ENCODE measurements at places on chromosomes 4 and X.

- no peak for DNase-seq
These were observed 43.2 kb downstream of the ZBTB49 start for GRCh38 chr4:4333265-4333706.

GRCh38 chr4:825971-826330 lies at the start of gene CPLX1:
Gene CPLX1 (minus strand): TSS chr4:826129. CDS start chr4:824522, 1,607 bp downstream.
- DNase-seq = peak; percentile 47

DNA sequence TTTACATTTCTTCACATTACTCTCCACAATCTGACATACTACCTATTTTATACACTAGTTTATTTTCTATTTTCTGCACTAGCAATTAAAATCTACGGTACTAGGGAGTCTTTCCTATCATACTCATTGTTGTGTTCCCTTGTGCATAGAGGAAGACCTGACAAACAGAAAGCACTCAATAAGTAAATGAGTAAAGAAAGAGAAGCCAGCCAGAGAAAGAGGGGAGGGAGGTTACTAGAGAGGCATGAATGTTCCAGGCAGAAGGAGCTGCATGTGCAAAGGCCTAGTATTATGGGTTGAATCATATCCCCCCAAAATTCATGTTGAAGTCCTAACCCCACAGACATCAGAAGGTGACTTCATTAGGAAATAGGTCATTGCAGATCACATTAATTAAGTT lies 114.0 kb downstream of the ZAR1 start:
- no peak for DNase-seq

DNA sequence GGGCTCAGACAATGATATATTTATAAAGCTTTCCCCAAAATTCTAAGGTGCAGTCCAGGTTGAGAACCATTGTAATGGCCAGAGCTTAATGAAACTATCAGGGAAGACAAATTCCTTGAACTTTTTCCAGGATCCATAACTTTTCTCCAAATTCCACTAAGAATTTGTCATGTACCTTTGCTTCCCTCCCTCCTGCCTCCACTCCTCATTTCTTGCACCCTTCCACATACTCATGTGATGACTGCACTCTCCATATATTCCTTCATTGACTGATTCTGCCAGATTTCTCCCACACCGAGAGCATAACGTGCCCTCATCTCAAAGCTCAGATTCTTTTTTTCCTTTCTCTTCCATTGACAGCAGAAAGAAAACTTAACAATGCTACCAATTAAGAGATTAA lies 20.9 kb upstream of the AMELX start:
- no peak for DNase-seq

GRCh38 chr4:175767150-175767549 lies 44.9 kb downstream of the GPM6A start:
- DNase-seq = no peak

- no peak for DNase-seq
These were observed 66.1 kb downstream of the PHKA2 start for GRCh38 chrX:18917831-18918230.

DNA sequence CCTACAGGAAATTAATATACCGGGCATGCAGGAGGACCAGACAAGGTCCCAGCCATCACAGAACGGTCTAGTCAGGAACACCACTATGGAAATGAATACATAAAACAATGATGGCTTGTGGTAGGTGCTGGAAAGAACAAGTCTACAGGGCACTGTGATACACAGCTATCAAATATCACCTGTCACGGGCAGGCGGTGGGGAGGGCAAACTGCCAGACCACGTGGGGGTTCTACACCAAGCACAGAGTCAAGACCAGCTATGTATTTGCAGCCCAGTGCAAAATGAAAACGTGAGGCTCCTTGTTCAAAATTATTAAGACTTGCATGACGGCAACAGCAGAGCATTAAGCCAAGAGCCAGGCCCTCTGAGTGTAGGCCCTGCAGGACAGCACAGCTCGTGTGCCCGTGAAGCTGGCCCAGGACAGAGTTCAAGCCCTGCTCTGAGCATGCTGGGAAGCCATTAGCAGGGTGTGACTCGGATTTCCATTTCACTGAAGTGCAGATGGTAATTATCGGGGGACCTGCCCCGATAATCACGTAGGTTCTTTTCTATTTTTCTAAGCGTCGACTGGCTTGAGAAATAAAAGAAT lies 83.6 kb downstream of the JAKMIP1 start:
- no peak for DNase-seq

GRCh38 chrX:45372151-45372550 lies 171.5 kb upstream of the DIPK2B start:
- no peak for DNase-seq

GRCh38 chr4:3676907-3677747 lies 89.1 kb upstream of the ADRA2C start:
- DNase-seq = no peak

DNA sequence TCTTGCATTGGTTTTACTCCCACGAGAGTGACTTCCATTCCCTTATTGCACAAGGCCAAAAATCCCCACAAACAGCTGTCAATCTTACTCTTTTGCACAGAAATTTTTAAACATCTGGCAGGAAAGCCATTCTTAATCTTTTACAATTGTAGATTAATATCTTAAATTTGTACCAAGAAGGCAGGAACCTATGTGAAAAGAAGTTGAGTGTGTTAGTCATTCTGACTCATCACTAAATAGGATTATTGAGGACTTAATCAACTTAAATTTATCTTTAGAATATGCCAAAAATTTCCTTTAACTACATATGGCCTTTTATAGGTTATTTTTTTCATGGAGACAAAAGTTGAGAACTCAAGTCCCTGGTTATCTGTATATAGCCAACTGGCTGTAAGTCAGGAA lies 49.0 kb upstream of the VEGFC start:
- no peak for DNase-seq

DNA sequence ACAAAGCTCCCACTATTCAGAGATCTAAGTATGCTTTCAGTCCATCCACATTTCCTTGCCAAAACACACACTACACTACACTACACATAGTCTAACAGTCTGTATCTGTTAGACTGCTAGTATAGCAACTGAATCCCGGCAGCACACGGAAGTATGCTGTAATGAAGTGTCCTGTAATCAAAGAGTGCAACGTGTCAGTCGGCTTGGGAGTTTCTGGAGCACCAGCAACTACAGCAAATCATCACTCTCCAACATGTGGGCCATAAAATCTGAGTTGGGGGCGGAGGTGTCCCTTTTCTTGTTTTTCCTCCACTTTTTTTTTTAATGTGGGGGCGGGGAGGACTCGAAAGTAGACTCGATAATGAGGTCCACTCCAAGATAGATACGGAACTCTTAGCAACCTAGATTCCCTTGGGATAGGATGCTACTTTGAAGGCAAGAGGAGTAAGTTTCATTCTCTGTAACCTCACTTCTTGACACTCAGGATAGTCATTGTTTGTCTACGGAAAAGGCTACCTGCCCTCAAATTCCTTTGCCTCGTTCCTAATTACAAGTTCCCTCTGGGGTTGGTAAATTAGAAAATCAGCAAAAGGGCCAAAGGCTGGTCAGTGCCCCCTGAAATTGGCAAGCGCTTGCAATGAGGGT lies 722 bp downstream of the SLC10A7 start:
- peak; percentile 3 for DNase-seq

DNA sequence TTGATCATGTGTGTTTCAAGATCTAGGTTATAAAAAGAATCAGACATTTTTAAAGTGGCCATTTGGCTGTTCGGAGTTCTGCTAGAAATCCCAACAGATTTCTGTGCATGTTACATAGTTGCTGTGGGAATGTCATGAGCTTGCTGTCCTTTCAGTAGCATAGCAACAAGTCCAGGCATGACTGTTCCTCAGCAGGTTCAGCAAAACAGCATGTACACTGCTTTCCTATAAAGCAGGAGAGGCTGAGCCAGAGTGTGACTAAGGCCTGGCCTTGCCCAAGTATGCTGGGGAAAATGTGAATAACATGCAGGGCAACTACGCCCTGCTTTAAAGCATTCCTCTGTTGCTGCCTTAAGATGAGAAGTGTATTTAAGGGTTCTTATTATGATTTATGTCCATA lies 217.1 kb upstream of the SMIM31 start:
- DNase-seq = no peak

DNA sequence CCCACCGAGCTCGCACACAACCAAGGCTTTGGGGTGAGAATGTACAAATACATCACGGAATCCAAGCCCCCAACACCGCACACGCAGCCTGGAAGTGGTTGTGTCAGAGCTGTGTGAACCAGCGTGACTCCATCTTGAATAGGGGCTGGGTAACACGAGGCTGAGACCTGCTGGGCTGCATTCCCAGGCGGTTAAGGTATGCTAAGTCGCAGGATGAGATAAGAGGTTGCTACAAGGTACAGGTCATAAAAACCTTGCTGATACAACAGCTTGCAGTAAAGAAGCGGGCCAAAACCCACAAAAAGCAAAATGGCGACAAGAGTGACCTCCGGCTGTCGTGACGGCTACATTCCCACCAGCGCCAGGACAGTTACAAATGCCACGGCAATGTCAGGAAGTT lies 258.4 kb downstream of the DHRSX start:
- no peak for DNase-seq

DNA sequence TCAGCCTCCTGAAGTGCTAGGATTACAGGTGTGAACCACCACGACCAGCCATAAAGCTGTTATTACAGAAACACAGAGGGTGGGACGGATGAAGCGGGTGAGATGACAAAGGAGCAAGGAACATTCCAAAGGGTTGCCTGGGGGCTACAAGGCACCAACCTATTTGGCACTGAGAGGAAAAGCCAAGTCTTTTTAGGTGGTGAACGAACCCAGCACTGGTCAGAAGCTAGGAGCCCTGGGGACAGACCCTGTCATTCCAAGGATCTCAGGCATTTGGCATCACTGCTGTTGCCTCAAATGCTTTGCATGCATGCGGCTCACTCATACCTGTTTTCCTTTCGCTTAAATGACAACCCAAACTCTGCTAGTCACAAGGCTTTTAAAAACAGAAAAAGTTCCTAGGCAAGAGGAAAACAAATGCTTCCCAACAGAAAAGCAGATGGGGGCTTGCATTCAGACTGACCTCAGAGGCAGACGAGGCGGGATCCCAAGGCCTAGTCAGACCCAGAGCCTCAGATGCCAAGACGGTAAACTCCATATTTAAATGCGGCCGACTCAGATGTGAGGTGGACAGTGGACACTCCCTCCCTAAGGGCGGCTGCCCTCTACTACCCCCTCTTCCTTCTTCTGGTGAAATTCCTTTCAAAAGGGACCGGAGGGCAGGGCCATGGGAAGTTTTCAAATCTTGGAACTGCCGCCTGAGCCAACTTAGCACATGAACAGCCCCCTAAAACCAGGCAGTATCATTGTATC lies 4.5 kb downstream of the MAP7D2 start:
- no peak for DNase-seq

DNA sequence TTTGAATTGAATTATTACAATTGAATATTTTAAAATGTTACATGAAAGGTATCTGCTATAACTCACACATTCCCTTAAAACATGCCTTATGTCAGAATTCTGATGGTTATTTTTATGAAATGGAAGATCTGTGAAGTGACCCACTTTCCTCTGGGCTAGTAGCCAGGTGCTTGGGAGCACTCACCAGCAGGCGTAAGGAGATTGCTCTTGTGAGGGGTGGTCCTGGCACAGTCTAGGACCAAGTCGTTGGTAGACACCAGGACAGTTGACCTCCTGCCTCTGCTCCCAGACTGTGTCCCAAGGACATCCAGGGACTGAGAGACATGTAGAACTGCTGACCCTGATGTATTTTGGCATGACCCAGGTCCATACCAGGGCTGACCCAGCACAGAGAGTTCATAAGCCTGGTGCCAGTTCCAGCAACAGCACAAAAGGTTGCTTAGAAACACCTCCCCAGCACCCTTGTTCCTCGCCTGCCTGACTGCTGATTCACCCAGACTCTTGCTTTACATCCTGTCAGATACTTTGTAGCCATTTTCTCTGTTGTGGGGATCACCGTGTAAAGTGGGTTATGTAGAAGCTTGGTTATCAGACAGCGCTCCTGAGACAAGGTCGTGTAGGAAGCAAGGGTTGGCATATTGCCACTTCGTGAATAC lies 48.5 kb downstream of the NELFA start:
- no peak for DNase-seq

GRCh38 chrX:14027036-14027435 lies 2.7 kb downstream of the GEMIN8 start:
- DNase-seq = no peak

DNA sequence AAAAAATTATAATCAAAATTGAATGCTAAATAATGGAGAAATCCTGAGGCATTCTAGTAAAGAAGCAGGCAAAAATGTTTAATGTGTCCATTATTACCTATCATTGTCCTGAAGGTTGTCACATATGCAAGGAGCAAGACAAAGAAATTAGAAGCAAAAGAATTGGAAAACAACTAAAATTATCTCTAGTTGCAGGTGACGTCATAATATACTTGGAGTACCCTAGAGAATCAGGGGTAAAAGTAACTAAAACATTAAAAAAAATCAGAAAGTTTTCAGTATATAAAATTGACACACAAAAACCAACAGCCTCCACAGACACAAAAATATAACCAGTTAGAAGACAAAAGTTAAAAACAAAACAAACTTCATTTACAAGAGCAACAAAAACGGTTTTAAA lies 21.4 kb downstream of the MAGEA1 start:
- no peak for DNase-seq

GRCh38 chr4:85407546-85407945 lies 67.4 kb upstream of the ARHGAP24 start:
- no peak for DNase-seq

DNA sequence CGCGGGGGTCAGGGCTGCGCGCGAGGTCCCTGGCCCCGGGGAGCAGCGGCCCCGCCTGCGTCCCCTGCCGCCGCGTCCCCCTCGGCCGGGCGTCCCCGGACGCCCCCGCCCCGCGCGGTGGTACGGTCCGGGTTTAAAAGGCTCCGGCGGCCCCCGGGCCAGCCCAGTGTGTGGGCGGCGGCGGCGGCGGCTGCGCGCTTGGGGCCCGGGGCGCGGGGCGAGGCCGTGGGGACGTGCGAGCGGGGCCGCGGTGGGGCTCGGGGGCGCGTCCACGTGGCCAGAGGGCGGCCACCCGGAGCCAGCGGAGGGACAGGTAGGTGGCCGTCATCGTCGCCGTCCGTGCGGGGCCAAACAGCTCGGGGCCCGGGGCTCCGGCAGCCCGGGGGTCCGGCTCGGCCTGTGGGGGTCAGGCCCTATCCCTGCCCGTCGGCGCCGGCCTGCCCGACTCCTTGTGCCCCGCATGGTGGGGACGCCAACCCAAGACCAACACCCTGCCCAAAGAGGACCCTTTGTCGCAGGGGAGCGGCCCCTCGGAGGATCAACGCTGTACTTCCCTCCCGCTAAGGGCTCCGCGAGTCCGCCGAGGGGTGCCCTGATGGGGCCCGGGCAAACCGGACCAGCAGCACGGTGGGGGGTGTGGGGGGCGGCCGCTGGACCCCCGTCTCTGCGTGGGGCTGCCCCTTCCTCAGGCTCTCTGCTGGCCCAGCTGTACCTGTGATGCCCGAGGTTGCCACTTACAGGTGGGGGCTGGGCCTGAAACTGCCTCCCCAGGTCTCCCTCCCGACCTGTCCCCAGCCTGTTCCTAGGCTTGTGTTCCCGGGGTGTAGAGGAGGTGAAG lies at the start of gene PLXNA3:
TSS of gene PLXNA3 (plus strand) at position 166 of the 838 bp plus-strand sequence. CDS start 1,903 bp downstream, outside the sequence.
- DNase-seq = peak; percentile 61

- no peak for DNase-seq
These were observed 374.1 kb downstream of the FBXW7 start for GRCh38 chr4:152161676-152162330.

Measured in CD8-positive, alpha-beta T cell (primary cell).